Stimulated activated CD4-positive, alpha-beta T cell treated with anti-CD3 and anti-CD28 coated beads, Interleukin-2, amount 100 ng/mL, for 24 hours (primary cell): ENCODE measurements at places on chromosomes 12 and 14.

- no peak for DNase-seq
These were observed 13.1 kb upstream of the ITGA5 start for GRCh38 chr12:54431911-54432814.

- no peak for DNase-seq
These were observed 170.0 kb downstream of the FOXG1 start for GRCh38 chr14:28936601-28937000.

- no peak for DNase-seq
These were observed 140.8 kb downstream of the DUSP6 start for GRCh38 chr12:89211456-89211855.

GRCh38 chr12:10305411-10305810 lies 2.3 kb upstream of the KLRD1 start:
- DNase-seq, result no peak

DNA sequence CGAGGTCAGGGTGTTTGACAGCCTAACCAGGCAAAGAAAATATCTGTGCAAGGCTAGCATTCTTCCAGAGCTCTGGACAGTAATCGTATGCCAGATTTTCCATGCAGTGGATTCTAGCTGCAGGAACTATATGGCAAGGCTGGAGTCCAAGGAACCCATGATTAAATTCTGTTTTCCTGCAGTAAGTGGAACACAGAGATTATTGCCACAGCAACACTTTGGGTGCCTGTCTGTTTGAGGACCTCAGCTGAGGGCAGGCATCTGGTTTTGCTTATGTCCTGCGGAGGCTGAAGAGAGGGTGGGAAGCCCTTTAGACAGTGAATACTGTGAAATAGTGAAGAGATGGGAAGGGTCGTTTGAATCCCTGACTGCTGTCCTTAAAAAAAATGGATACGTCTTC lies 104.4 kb downstream of the DAD1 start:
- no peak for DNase-seq

DNA sequence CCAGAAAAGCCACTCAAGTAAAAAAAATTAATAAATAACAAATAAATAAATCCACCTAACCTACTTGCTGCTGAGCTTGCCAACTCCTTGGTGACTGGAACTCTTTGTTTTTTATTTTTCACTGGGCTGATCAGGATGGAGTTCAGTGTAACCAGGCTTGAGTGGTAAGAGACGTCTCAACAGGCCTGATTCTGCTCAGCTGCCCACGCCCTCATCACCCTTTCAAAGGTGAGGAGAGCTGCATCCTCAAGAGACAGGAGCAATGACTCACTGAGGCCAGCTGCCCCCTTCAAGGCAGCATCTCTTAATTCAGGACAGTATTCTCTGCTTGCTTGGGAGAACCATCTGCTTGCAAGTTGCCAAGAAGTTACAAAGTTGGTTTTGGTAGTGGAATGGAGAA lies 111.9 kb upstream of the CPM start:
- no peak for DNase-seq

DNA sequence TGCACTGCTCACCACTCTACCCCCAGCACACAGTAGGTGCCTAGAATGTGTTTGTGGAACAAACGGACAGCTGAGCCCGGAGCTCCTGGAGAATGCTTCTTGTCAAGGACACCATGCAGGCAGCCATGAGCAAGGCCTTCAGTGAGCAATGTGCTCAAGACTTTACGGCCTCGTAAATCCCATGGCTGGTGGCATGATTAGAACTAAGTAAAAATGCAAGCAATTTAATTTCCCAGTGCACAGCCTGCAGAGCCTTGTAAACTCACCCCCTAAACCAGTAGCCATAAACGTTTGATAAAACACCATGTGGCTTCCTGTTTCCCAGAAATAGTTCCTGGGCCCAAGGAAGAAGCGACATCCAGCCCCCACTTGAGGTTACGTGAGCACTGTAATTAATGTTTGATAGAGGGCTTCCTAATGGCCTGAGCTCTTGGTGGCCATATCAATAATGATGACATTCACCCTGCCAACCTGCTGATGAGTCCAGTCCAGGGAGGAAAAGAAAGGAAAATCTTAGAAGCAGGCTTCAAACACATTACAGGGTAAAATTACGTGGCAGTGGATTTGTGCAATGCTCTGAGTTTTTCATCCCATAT lies 36.4 kb upstream of the FICD start:
- no peak for DNase-seq
